SK-N-SH (cell line): ENCODE measurements at places on chromosomes 6 and 20. TPM values are rescaled to one million over a fixed set of nuclear protein-coding genes. Genes with fewer than 3 reads are reported as not detected.

SLC12A5 gene
- polyA plus RNA-seq = 8.5 and 19.9 TPM in 2 replicates

ATG5 gene
- polyA plus RNA-seq = 15.5 and 16.7 TPM in 2 replicates

OR10C1 gene
- polyA plus RNA-seq = not detected in 2 replicates

NUP153 gene
- polyA plus RNA-seq = 10.5 and 14.5 TPM in 2 replicates

VSX1 gene
- polyA plus RNA-seq = not detected in 2 replicates

DNA sequence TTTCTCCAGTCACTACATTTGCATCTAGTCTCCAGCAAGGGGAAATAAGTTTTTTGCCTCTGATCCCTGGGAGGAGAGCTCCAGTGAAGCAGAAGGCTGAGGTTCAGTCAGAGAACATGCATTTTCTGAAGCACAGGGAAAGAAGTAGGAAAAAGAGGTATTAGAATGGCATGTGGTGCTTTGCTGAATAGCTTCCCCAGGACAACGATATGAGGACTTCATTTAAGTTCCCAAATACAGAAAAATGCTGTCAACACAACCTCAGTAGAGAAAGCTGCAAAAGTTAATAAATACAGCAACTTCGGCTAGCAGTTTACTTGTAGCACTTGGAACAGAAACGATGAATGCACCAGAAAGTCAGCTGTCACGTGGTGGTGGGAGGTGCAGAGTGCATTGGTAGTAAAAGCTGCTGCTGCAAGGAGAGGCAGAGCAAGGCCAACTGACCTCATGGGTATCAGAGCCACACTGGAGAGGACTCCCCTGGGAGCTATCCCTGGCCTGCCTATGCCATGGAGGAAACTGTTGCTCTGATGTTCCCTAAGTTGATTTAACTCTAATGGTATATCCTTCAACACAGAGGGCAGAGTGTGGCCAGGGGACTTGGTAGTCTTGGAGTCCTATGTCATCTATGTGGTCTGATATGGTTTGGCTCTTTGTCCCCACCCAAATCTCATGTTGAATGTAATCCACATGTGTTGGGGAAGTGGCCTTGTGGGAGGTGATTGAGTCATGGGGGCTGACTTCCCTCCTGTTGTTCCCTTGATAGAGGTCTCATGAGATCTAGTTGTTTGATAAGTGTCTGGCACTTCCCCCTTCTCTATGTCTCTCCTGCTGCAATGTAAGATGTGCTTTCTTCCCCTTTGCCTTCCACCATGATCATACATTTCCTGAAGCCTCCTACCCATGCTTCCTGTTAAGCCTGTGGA lies 85.9 kb downstream of the ADTRP start:
- no peaks in the 10 kb centered on the region for H3K36me3 ChIP-seq
- no peak for DNase-seq
- no peaks in the 10 kb centered on the region for H3K4me1 ChIP-seq
- H3K27me3 ChIP-seq = no peaks in the 10 kb centered on the region

DNA sequence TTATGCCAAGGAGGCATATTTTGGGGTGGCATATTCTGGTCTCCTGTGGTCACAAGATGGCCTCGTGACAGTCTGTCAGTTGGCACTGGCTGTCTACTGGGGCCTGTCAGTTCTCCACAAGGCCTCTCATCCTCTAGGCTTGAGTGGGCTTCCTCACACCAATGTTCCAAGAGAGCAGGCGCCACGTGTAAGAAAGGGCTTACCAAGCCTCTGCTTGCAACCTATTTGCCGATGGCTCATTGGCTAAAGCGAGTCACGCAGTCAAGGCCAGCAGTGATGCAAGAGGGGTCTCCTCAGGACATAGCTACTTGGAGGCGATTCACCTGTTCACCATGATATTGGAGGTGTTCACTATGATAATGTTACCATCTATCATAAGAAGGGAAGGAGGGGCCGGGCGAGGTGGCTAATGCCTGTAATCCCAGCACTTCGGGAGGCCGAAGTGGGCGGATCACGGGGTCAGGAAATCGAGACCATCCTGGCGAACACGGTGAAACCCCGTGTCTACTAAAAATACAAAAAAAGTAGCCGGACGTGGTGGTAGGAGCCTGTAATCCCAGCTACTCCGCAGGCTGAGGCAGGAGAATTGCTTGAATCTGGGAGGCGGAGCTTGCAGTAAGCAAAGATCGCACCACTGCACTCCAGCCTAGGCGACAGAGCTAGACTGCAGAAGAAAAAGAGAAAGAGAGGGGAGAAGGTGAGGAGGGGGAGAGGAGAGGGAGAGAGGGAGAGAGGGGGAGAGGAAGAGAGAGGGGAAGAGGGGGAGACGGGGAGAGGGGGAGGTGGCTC lies 35.3 kb downstream of the C6orf52 start:
- H3K27me3 ChIP-seq = no peaks in the 10 kb centered on the region
- H3K36me3 ChIP-seq = no peaks in the 10 kb centered on the region
- H3K4me3 ChIP-seq = peak overlapping the region; percentile 51
- DNase-seq = no peak
- H3K27ac ChIP-seq = no peak overlapping the region

DNA sequence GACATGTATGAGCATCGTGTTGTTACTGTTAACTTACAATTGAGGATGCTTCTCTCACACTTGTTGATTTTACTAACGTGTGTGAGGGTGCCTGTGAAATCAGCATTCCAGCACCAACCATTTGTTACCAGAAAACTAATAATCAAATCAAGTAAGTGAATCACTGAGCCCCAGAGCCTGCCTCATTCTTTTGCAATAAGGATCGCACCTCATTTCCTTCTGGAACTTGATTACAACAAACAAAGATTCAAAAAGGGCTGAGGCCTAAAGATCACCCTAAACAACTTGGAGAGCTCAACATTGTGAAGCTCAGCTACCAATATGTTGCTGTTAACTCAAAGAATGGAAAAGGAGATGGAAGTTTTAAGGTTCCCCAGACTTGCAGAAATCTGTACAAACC lies 274.7 kb downstream of the TFAP2A start:
- DNase-seq = no peak
- no peaks in the 10 kb centered on the region; the same call in 1 of the 2 replicates for H3K4me1 ChIP-seq
- no peak overlapping the region for H3K27ac ChIP-seq
- H3K27me3 ChIP-seq = no peaks in the 10 kb centered on the region
- no peaks in the 10 kb centered on the region for H3K36me3 ChIP-seq

GRCh38 chr20:2305946-2306345 lies 10.1 kb downstream of the TGM3 start:
- H3K27me3 ChIP-seq = peaks cover 6% of the 10 kb centered on the region; the same call in 1 of the 2 replicates
- H3K36me3 ChIP-seq = no peaks in the 10 kb centered on the region
- no peak for DNase-seq
- no peak overlapping the region for H3K27ac ChIP-seq
- no peaks in the 10 kb centered on the region for H3K4me1 ChIP-seq

DNA sequence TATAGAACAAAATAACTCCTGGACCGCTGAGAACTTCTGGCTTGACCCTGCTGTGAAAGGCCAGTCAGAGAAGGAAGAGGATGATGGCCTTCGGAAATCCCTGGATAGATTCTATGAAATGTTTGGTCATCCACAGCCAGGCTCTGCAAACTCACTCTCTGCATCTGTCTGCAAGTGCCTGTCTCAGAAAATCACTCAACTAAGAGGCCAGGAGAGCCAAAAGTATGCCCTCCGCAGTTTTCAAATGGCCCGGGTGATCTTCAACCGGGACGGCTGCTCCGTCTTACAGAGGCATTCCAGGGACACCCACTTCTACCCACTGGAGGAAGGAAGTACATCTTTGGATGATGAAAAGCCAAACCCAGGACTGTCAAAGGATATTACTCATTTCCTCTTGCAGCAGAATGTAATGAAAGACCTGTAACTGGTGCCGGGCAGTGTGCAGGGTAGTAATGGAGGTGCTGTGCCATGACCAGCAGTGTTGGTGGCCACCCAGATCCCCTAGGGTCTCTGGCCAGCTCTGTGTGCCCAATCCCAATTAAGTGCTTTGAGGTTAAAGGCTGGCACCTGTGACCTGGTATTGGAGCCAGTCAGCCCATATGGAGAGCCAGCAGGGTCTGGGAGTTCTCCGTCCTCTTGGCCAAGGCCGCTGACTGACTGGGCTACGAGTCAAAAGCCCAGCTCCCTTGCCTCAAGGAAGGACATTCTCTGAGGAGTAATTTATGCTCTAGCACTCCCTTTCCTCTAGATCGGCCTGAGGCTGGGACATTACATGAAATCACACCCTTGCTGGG lies 87.1 kb downstream of the TRMT6 start:
- H3K27me3 ChIP-seq = no peaks in the 10 kb centered on the region
- H3K4me3 ChIP-seq = no peak overlapping the region
- H3K27ac ChIP-seq = no peak overlapping the region
- H3K36me3 ChIP-seq = no peaks in the 10 kb centered on the region
